ENCODE measurements at places on chromosomes 7 and 10.
A peak's percentile ranks its signal among the peaks of the same experiment; 100 is the strongest.

- no peak for DNase-seq
Measured at GRCh38 chr10:61398366-61399129, 54.6 kb downstream of the TMEM26 start.

GRCh38 chr7:106524690-106525059, 136.3 kb downstream of the CCDC71L start:
- DNase-seq, result no peak

- no peak for DNase-seq
Measured at GRCh38 chr10:133390597-133391248, 3.2 kb upstream of the MTG1 start.

GRCh38 chr7:5495581-5496375, 72.1 kb upstream of the TNRC18 start:
- peak; percentile 75 for DNase-seq

DNA sequence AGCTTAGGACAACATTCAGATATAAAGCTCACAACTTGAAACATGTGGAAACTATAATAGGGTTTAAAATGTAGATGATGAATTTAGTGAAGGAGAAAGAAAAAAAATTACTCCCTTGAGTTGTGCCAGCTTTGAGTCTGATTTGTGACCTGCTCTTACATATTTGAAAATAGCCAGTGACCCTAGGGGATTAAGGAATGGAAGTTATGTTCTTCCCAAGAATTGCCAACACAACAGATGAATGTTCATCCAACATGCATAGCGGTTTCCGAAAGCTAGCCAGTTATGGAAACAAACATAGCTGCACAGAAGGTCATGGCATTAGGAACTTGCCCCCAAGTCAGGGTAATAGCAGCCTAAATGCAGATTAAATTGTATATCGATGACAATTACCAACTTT, 10.8 kb downstream of the TMEM196 start:
- DNase-seq, result no peak

GRCh38 chr7:138658889-138659288, 42.3 kb downstream of the SVOPL start:
- DNase-seq, result no peak

- no peak for DNase-seq
Measured at GRCh38 chr7:115672024-115672423, 358.5 kb downstream of the TFEC start.

- DNase-seq, result no peak
Measured at GRCh38 chr7:145212050-145212449, 376.2 kb upstream of the TPK1 start.

DNA sequence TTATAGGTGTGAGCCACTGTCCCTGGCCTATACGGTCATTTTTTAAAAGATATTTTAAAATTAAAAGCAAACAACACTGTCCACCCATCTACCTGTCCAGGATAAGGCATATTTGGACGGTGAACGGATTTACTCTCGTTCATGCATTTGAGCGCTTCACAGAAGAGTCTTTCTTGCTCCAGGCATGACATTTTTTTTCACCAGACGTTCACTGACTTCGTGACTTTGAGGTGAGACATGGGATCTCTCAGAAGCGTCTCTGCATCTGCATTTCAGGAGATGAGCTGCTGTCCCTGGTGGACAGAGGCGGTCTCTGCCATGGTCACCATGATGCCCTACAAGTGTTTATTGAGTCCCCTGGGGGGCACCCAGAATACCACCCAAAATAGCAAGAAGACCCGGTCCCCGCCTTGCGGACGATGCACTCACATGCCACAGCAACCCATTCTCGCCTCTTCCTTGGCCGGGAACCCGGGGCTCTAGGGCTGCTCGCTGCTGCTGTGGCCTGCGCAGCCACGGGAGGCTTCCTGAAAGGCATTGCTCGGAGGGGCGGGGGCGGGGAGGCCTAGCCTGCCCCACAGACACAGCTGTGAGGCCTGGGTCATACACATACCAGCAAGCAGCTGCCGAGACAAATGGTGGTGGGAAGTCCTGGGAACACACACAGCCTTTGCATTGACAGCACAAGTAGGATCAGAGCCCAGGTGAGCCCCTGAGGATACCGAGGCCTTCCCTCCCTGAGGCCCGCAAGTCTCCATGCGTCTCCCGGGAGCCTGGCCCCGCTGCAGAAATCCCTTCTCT, 84.4 kb downstream of the RGS10 start:
- DNase-seq, result no peak

GRCh38 chr7:108166687-108167086, 36.5 kb upstream of the LAMB4 start:
- DNase-seq, result no peak

GRCh38 chr10:91930939-91931338, 7.4 kb downstream of the BTAF1 start:
- DNase-seq, result no peak

DNA sequence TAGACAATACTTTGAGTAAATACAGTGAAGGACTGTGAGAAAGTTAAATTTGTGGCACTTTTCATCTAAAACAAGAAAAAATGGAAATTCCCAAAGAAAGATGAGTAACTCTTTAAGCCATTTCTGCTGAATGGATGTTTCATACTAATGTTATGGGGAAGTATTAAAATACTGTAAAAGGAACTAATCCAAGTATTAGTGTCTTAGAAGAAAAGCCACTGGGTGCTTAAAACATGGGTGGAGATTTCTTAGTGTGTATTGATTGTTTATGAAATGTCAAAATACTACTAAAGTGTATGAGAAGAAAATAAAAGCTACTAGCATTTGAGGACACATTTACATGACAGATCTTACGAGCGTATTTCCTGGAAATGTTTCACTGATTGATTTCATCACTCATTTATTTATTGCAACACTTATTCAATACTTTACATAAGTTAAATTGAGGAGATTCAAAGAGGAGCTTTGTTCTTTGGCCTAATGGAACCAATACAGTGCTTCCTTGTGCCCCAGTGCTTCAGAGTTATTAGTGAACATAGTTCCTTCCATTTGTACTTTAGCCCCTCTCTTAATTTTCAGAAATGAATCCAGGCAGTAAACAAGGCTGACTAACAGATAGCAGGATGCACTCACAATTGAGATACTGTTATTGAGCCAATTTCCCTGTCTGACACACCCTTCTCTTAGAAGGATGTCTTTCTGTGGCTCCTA, 155.5 kb upstream of the AHR start:
- DNase-seq, result no peak

DNA sequence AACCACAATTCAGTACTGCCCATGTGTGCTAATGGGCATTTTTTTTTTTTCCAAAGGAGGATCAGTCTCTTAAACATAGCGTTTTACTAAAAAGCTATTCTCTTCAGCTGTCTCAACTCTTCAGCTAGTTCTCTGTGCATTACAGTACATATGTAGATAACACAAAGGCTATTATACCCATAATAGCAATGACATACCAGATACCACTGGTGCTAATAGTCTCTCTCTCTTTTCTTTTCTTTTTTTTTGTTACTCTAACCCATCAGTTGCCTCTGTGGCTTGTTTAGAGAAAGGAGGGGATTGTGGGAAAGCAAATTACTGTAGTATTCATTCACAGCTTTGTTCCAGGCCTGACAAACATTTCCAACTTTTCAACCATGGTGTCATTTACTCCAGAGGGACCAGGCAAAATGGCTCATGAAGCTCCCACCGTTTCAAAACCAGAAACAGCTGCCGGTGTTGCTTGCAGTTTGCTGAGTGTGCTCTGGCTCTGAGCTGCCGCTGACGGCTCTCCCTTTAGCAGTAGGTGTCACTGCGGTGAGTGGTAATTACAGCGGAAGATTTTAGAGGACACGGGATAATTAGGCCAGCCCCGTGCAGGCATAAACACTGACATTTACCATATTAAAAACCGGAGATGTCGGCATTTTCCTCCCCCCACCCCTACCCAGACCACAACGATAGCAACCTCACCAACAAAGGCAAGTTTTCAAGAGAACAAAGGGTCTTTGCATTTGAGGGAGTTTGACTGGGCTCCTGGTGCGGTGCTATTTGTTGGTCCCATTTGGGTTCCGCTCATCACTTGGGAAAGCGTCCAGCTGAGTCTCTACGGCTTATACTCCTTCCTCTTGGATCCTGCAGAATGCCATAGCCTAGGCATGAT, 1005.5 kb downstream of the KCNMA1 start:
- no peak for DNase-seq

GRCh38 chr10:92732958-92733357, 43.2 kb downstream of the HHEX start:
- no peak for DNase-seq

- DNase-seq, result no peak
Measured at GRCh38 chr10:112139176-112139575, 44.4 kb downstream of the GPAM start.

GRCh38 chr10:24383681-24384106, 174.8 kb downstream of the KIAA1217 start:
- peak; percentile 18 for DNase-seq

DNA sequence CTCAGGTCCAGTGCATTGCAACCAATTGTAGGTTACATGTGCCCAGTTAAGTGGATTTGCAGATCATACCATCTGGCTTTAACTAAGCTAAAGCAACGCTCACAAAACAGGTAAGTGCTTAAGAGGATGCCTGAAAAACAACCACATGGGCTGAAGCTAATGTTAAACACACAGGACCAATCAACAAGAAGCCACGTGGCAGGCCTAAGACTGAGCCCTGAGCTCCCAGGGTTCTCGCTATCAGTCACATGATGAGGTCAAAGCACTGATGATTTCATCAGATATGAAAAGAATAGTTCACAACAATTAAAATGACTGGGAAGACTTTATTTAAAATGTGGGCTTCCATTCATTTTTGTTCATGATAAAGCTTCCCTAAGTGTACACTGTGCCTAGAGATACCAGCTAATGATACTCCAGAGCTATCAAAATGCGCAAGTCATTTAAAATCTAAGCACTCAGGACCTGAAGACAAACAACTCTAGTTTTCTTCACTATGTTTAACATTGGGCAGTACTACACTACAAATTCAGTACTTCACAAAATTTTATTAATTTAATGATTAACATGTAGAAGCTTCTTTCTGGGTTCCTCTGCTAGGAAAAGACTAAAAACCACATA, 90.6 kb downstream of the PIP4K2A start:
- no peak for DNase-seq

- DNase-seq, result no peak
Measured at GRCh38 chr7:138907201-138907847, 73.9 kb downstream of the KIAA1549 start.

GRCh38 chr7:22202141-22202540, 154.8 kb downstream of the RAPGEF5 start:
- no peak for DNase-seq

GRCh38 chr7:79664884-79665676, 211.6 kb upstream of the MAGI2 start:
- no peak for DNase-seq

DNA sequence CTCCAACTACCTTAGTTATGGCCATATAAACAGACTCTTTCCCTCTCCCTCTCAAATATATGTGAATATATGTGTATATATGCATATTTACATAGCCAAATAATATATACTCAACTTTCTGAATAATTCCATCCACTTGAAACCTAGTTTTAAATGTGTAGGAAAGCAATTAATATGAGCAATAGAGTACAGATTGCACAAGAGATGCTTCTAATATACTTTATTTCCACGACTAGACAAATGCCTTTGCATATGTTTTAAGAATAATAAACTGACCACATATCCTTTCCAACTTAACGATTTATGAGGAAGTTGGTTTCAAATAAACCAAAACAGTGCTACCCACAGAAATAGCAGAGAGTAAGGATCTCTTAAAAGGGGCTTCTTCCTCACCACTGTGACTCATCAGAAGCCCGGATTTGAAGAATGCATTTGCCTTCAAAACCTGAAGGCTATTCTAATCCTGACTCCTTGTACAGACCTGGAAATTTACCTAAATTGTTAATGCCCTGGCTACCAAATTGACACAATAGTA, 266.3 kb downstream of the AHR start:
- DNase-seq, result no peak
